ENCODE measurements at places on chromosomes 7 and 10.
A peak's percentile ranks its signal among the peaks of the same experiment; 100 is the strongest.

DNA sequence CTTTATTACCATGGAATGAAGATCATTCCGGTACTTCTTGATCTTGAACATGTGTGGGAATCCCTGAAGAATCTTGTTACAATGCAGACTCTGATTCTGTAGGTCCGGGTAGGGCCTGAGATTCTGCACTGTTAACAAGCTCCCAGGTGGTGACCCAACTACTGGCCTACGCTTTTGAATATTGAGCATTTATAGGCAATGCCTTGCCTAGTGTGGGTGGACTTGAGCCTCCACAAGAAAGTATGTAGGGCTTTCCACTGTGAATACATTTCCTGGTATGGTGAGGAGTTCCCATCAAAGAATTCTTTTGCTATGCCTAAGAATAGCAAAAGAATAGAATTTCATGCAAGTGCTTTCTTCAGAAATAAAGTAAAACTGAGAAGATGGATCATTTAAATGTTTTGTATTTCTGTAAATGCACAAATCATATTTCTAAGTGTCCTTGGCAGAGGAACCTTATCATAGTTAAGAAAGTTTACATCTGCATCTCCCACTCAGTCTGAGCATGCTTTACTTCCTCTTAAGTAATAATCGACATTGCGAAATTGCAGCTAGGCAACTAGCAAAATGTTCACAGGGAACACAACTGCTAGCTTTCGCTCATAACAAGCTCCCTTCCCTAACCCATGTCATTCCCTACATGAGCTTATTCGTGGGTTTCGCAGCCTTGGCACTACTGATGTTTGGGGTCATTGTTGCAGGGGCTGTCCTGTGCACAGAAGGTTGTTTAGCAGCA lies 71.4 kb downstream of the AHR start:
- peak; percentile 54 for DNase-seq

DNA sequence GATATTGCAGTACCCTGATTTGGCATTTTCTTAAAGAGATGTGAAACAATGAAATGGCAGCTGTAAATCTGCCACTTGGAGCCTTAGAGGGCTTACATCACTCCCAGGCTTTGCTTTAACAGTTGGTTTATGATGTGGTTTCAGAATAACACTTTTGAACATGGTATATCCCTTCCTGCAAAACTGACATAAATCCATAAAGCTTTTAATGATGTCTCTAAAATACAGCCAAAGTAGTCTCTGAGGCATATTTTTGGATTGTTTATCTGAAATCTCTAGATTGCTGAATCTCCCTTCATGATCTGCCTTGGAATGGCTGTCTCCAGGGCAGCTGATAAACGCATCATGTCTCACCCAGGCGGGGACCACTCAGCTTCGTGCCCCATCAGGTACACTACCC lies 377.8 kb upstream of the C7orf33 start:
- no peak for DNase-seq

- DNase-seq: no peak
Observed at GRCh38 chr10:95168694-95169093, 25.3 kb upstream of the ACSM6 start.

- no peak for DNase-seq
Observed at GRCh38 chr7:101299511-101300464, 21.8 kb downstream of the IFT22 start.

GRCh38 chr10:12788277-12788676 lies 213.2 kb downstream of the CCDC3 start:
- DNase-seq: no peak

GRCh38 chr7:155269766-155270585 lies 27.7 kb upstream of the INSIG1 start:
- DNase-seq: no peak

GRCh38 chr7:24864214-24864817 lies 107.1 kb upstream of the GSDME start:
- DNase-seq: no peak

- DNase-seq: no peak
Observed at GRCh38 chr7:128119036-128119435, 87.8 kb upstream of the LRRC4 start.

- no peak for DNase-seq
Observed at GRCh38 chr7:99379043-99379577, 4.6 kb downstream of the ARPC1B start.

DNA sequence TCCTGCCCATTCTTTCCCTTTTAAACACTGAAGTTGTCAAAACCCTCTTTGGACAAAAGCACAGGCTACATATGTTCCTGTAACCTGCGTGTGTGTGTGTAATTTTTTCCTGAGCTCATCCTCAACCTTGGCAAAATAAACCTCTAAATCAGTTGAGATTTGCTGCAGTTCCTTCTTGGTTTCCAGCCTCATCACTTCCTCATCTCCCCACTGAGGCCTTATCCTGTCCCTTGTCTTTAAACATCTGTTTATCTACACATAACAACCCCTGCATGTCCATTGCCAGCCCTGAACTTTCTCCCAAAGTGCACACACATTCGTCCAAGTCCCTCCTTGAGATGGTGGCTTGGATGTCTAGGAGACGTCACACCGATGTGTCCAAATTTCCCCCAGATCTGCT lies 35.5 kb downstream of the LYZL2 start:
- DNase-seq: no peak

GRCh38 chr7:130490311-130490791 lies 1.5 kb upstream of the MEST start:
- DNase-seq: no peak

DNA sequence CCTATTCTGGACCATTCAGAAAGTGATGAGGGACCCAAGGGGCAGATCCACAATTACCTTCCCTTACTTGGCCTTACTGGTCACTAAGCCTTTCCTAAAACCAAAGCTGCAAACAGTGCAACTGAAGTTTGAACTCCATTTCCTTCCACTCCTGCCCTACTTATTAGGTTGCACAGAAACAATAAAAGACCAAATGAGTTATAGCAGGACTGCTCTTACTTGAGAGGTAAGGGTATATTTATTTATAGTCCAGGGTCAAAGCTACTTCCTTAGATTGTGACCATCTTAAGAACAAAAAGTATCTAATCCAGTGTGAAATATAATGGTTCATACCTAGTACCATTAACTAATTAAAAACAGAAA lies 27.0 kb downstream of the CDK6 start:
- DNase-seq: no peak

DNA sequence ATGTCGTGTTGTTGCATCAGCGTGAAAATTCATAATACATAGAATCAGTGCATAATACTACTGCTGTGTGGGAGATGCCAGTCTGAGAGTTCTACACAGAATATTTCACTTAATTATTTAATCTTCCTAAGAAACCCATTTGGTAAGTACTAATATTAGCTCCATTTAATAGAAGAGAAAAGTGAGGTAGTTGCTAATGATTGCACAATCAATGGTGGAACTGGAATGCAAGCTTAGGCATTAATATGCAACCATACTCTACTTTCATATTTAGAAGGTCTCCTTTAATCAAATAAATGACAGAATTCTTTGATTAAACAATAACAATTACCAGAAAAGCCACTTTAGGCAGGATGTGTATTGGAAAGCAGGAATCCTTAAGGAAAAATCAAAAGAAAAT lies 660.7 kb upstream of the PHF14 start:
- no peak for DNase-seq

- no peak for DNase-seq
Observed at GRCh38 chr10:92420546-92421275, 129.7 kb downstream of the MARCHF5 start.

GRCh38 chr10:84257343-84258020 lies 12.6 kb downstream of the RGR start:
- no peak for DNase-seq

DNA sequence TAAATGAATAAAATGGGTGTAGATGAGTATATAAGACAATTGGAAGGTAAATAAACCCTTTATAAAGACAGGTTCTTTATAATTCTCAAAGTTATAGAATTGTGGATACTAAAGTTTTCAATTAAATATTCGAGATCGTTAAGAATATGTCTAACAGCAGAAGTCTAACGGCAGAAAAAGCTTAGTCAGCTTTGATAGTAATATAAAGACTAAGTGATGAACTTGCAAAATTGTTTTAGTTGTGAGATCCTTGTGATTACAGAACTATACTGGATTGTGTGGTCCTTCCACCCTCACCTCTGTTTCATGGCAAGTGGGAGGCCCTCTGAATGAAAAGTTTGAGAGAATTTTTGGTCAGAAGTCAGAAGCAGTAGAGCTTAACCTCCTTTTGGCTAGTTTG lies 2.3 kb downstream of the THNSL1 start:
- no peak for DNase-seq

GRCh38 chr7:47622946-47623640 lies 41.2 kb upstream of the TNS3 start:
- DNase-seq: no peak

GRCh38 chr7:106545275-106545674 lies 115.7 kb downstream of the CCDC71L start:
- DNase-seq: no peak

GRCh38 chr7:40394400-40394799 lies 259.6 kb downstream of the SUGCT start:
- DNase-seq: no peak

DNA sequence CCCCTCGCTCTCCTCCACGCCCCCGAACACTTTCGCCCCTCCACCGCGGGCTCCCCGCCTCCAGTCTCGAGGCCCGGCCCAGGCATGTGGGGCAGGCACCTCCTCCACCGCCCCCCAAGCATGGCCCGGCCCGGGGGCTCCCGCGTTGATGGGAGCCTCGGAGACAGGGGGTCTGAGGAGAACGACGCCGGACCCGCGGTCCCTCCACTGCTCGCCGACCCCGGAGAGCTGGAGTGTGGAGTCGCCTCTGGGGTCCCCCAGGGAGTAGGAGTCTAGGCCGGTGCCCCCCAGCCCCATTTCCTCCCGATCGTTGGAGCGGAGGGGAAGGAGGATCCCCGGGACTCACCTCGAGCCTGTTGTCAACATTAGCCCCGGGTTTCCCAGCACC lies 206 bp downstream of the UPF2 start:
- no peak for DNase-seq

- DNase-seq: no peak
Observed at GRCh38 chr10:44458671-44459413, 73.9 kb upstream of the CXCL12 start.

GRCh38 chr10:103653581-103654037 lies 160.1 kb downstream of the NEURL1 start:
- DNase-seq: peak; percentile 25

- no peak for DNase-seq
Observed at GRCh38 chr7:3193379-3194120, 107.5 kb upstream of the SDK1 start.

- no peak for DNase-seq
Observed at GRCh38 chr10:132602614-132603013, 65.0 kb downstream of the INPP5A start.

DNA sequence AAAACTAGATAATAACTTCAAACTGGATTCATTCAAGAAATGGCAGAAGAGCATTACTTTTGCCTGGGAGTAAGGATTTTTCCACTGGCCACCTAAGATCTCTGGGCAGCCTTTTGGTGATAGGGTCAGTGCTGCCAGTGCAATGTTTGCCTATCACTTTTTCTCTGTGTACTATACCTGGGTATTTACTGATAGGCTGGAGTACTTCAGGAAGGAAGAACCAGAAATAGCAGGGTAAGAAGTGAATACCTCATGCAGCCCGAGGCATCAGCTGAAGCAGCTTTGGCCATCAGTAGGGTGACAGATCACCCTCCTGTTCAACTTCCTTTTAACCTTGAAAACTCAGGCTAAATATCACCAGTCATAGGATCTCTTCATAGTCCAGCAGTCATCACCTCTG lies 5.5 kb upstream of the PAPSS2 start:
- DNase-seq: no peak

DNA sequence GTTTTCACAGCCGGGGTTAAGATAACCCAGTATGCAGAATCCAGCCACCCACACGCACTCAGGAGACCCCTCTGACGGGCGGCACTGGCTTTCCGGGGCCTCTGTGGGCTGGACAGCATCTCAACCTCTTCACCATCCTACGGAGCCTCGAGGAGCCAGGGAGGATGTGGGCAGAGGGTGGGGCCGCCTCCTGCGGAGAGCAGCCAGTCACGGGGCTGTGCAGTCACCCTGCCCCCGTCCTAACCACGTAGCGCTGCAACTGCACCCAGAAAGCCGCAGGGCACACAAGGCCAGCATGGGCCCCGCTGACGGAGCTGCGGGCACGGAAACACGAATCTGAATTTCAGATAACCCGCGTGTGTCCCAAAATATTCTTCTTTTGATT lies 270.3 kb downstream of the ELFN1 start:
- DNase-seq: peak; percentile 22

- DNase-seq: no peak
Observed at GRCh38 chr7:151115121-151115835, 29.0 kb downstream of the AGAP3 start.

- no peak for DNase-seq
Observed at GRCh38 chr10:74728225-74728624, 98.2 kb upstream of the KAT6B start.

DNA sequence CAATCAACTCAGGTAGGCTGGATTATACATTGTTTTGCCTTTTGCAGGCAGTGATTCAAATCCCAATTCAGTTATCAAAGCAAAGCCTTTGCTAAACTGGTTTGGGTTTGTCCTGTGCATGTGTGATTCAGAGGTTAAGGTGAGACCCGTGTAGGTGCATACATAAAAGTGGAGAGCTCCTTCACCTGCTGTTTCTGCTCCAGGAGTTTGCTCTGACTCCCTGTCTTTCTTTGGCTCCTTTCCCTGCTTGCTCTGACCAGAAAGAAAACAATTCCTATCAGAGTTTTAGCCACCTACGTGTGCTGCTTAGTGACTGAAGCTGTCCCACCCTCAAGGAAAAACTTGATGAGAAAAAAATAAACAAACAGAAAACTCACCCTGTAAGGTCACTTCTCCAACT lies 101.1 kb downstream of the TPST1 start:
- peak; percentile 37 for DNase-seq

DNA sequence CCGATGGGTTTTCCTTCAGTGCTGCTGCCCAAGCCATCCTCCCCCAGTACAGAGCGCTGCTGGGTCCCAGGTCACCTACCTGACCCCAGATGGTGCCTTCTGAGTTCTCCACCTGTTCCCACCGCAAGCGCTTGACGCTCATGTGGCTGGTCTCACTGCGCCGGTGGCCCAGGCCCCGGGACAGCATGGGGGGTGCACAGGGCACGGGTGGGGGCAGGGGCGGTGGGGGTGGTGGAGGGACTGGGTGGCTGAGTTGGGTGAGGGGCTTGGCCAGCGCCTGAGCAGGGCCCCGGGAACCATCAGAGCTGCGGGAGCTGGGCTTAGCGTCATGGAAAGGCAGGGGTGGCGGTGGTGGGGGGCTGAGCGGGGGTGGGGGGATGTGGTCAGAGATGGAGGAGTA lies 43.4 kb downstream of the GRID2IP start:
- DNase-seq: no peak

DNA sequence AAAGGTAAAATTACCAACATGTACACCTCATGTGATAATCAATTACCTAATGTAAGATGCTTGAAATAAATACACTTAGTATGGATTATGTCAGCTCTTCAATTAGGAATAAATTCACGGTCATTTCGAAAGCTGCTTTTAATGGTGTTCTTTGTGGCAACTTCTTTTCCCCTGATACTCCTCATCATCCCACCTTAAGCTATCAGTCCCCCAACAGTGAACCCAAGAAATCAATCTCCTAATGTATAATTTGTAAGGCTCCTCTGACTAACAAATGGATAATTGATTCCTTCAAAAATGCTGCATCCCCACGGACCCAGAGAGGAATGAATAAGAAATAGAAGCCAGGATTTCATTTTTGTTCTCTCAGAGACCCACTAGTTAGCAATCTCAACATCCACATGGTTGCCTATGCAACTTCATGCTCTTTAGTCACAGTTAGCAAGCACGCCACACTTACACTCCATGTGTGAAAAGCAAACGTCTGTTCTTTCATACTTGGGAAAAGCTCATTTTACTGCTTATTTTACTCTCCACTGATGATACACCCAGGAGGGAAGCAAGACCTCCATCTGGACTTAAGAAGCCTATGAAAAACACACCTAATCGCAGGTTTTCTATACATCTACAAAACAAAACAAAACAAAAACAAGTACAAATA lies 70.1 kb downstream of the VPS41 start:
- no peak for DNase-seq
